Fibroblast of the conjunctiva (primary cell): ENCODE measurements at places on chromosomes 12 and 14.

DNA sequence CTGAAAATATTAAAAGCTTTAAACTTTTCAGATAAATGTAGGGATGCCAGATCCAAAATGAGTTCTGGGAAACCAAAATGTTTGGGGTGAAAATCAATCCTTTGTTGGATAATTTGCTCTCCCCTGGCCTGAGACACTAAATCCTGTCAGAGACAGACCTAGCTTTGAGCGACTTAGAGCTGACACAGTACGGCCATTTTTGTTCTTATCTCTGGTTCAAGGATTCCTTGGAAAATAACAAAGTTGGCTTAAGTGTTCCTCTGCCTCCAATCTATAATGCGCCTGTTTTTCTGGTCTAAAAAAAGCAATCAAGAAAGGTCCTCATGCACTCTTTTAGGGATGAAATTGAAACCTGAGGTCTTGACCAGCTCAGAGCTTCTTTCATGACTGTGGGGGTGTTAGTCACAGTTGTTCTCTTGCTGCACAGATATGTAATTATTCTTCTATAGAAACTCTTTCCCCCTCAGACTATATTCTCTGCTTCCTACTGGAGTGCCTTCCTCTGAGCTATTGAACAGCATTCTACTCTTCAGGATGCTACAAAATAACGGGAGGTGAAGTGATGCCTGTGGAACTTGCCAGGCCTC lies 52.3 kb upstream of the EGLN3 start:
- DNase-seq, result no peak

- no peak for DNase-seq
Observed at GRCh38 chr12:125269276-125269675, 204.0 kb downstream of the AACS start.

DNA sequence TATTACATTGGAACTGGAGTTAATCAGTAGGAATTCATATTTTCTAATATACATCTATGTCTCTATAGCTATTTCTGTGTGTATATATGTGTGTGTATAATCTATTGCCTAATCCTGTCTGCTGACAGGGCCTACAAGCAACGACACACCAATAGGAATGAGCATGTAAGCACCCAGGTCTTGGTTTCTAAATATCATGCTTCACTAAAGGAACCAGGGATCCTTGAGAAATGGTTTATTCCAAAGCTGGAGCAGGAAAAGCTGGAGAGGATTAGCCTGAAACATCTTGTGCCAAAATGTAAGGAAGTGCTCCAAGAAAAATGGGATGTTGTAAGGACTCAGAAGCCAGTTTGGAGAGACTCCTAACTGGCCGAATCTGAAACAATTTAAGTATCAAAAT lies 29.3 kb upstream of the LGALS3 start:
- DNase-seq, result peak; percentile 62

DNA sequence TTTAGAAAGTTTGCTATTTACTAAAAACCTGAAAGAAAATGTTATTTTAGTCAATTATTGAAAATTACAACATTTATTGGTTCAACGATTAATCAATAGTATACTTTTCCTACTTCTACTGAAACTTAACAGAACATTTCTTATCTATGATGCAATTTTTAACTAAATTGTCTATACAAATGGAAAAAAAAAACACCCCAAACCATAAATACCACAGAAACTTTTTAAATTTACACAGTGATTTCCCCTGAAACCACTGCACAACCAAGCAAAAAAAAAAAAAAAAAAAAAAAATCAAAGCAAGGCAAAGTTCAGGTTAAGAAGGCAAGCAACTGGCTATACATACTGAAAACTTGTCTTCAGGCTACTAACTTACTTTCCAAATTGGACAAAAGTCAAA lies 71.9 kb upstream of the POC1B start:
- DNase-seq, result no peak

GRCh38 chr14:22870811-22871223 lies 723 bp upstream of the LRP10 start:
- no peak for DNase-seq

- no peak for DNase-seq
Observed at GRCh38 chr12:4974217-4974616, 64.5 kb downstream of the KCNA1 start.

DNA sequence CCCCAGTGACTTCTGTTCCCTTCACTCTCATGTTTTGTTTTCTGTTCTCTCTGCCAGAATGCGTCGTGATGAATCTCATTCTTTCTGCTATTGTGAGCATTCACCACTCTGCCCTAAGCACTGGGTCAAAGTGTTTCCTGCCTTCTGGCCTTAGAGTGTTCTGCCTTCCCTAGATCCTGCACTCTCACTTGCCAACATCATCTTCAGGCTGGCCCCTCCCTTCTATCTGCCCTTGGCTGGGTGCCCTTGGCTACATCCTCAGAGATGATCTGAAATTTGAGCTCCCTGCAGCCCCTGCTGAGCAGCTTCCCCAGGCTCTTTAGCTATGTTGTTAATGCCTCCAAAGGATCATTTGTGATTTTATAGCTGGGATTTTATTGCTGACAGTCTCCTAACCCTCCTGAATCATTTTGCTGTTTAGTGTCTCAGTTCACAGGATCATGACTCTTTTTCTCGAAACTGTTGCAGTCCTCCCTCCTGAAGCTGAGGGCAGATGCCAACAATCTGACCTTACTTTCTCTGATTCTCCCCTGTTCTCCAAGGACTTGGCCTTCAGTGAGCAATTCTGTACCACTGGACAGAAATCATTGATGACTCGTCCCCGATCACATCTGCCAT lies 4.5 kb downstream of the DHRS2 start:
- peak; percentile 94 for DNase-seq

DNA sequence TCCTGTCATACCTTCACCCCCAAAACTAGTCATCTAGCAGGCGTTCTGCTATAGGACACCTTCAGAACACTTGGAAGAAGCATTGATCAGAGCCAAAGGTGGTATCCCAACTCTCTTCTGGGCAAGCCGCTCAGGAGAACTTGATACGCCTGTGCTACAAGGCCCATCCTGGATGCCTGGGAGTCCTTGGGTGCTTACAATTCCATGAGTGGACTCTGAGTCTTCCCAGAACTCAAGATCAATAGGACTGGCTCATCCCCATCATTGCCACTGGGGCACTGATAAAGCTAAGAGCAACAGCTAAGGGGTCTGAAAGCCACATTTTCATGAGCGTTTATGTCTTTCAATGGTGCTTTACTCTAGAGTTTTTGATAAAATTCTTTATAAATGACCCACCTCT lies 1.9 kb downstream of the SPTB start:
- DNase-seq, result no peak

GRCh38 chr14:105531894-105532623 lies 5.7 kb downstream of the TMEM121 start:
- DNase-seq, result no peak

- DNase-seq, result no peak
Observed at GRCh38 chr12:3359478-3359877, 131.5 kb upstream of the PRMT8 start.

- DNase-seq, result no peak
Observed at GRCh38 chr14:98684468-98684867, 587.5 kb downstream of the BCL11B start.

- no peak for DNase-seq
Observed at GRCh38 chr14:52711666-52712065, 4.7 kb downstream of the PSMC6 start.

GRCh38 chr12:57044468-57044867 lies 5.5 kb downstream of the MYO1A start:
- no peak for DNase-seq

DNA sequence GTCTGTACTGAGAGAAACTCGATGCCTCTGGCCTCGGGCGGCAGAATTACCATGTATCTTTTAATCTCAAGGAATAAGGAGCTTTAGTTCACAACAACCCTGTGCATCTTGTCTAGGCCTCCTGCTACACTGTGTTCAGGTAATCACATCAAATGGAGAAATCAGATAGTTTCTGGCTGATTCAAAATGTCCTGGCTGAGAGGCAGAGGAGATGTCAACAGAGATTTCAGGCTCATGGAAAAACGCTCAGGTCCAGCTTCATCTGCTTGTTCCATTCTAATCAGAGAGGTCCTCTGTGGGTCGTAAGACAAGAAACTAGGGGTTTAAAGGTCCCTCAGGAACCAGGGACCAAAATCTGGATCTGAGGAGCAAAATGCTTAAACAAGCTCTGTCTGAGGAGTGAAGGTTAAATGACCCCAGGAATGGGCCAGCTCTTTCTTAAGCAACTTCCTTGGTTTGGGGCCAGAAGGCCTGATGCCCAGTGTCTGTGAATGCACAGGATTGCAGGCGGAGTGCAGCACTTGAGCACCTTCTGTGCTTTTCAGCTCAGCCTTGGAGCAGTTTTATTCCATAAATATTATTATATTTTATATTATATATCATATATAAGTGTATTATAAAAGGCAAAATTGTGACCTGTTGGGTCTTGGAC lies 170.2 kb upstream of the PRICKLE1 start:
- DNase-seq, result peak; percentile 46

GRCh38 chr14:63542231-63542999 lies 762 bp downstream of the PPP2R5E start:
- no peak for DNase-seq

DNA sequence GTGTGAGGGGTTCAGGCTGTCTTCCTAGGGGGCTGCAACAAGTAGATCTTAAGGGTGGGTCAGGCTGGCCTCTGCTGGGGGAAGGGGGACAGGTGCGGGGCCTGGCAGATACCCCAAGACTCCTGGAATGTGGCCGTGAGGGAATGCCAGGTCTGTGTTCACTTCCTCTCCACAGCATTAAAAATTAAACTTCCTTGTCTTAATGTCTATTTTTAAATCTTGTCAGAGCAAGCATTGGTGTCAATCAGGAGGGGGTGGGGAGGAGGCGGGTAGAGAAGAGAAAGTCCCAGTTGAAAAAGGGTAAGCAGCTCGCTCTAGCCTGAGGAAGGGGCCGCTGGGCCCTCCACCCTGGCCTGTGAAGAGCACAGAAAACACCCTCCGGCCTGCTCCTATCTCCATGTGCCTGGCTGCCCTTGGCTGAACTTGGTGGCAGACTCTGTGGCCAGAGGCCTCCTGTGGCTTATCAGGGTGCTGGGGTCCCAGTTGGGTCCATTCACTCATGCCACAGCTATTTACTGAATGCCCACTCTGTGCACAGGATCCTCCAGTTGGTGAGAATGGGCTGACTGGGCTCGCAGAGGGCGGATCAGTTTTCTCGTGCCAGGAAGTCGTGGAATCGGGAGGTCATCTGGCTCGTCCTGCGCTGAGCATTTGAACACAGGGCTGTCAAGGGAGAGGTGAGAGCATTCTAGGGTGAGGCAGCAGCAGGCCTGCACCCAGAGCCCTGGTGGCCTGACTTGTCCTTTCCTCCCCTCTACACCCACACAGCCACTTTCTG lies 128.8 kb downstream of the TSPAN9 start:
- DNase-seq, result no peak

DNA sequence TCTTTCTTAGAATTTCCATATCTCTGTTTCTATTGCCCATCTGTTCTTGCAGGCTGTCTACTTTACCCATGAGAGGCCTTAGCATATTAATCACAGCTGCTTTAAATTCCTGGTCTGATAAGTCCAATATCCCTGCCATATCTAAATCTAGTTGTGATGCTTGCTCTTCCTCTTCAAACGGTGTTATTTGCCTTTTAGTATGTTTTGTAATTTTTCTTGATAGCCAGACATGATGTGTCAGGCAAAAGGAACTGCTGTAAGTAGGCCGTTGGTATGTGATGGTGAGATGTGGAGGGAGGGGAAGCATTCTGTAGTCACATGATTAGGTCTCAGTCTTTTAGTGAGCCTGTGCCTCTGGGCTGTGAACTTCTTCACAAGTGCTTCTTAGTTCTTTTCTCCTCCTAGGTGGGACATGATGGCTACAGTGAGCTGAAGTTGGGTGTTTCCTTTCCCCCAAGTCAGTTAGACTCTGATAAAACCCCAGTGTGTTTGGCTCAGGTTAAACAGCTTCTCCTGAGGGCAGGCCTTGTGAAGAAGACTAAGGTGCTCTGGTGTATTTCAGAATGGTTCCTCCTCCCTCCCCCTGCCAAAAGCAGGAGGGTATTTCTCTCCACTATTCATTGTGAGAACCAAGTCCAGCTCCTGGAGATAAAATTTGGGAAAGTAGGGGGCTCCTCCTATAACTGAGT lies 195.9 kb upstream of the PARP11 start:
- DNase-seq, result no peak

- no peak for DNase-seq
Observed at GRCh38 chr14:99363051-99363450, 91.1 kb upstream of the BCL11B start.

DNA sequence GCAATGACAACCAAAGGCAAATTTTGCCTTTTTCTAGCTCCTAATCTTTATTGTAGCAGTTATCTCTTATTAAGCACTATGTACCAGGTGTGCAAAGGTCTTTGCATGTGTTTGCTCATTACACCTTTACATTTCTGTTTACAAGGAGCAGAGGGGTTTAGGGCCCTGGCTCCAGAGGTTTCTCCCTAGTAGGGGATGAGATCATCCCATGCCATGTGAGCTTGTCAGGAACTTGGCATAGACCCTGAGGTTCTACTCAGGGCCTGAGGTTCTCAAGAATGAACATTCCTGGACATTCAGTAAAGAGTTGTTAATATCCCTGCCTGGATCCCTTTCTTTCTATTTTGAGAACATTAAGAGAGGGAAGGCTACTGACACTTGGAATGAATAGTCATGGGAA lies 292.0 kb downstream of the RPAP3 start:
- DNase-seq, result no peak

- peak; percentile 28 for DNase-seq
Observed at GRCh38 chr12:63967358-63968145, 123.1 kb downstream of the SRGAP1 start.

DNA sequence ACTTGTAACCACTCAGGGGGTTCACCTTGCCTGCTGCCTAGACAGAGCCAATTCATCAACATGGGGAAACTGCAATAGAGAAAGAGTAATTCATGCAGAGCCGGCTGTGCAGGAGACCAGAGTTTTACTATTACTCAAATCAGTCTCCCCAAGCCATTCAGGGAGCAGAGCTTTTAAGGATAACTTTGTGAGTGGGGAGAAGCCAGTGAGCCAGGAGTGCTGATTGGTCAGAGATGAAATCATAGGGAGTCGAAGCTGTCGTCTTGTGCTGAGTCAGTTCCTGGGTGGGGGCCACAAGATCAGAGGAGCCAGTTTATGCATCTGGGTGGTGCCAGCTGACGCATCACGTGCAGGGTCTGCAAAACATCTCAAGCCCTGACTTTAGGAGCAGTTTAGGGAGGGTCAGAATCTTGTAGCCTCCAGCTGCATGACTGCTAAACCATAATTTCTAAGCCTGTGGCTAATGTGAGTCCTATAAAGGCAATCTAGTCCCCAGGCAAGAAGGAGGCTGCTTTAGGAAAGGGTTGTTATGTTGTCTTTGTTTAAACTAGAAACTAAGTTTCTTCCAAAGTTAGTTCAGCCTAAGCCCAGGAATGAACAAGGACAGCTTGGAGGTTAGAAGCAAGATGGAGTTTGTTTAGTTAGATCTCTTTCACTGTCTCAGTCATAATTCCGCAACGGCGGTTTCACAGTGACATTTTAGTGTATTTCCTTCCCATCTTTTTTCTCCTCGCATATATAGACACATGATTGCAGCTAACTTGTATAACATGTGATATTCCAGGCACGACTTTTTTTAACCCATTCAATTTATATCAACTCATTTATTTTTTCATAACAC lies 68.9 kb upstream of the NCOR2 start:
- DNase-seq, result peak; percentile 65

- no peak for DNase-seq
Observed at GRCh38 chr12:53978477-53979356, 4.0 kb upstream of the HOTAIR start.
